ENCODE measurements at places on chromosomes 5 and 9. TPM values are rescaled to one million over a fixed set of nuclear protein-coding genes. Genes with fewer than 3 reads are reported as not detected.

GRCh38 chr9:70410368-70410767 is 4.1 kb downstream of the KLF9 start:
- no peak for DNase-seq

GRCh38 chr5:172597755-172598155 is 43.3 kb upstream of the NEURL1B start:
- no peak for DNase-seq

ZNF474 gene
- polyA plus RNA-seq, result 0.08 TPM

PCDHGA6 gene
- 4.0 TPM for polyA plus RNA-seq

GRCh38 chr5:1926471-1927341 is 44.0 kb upstream of the IRX4 start:
- no peak for DNase-seq

APBB3 gene
- 10.9 TPM for polyA plus RNA-seq

GRCh38 chr9:137117269-137117731 is 2.8 kb upstream of the DPP7 start:
- peak; percentile 66 for DNase-seq

DNA sequence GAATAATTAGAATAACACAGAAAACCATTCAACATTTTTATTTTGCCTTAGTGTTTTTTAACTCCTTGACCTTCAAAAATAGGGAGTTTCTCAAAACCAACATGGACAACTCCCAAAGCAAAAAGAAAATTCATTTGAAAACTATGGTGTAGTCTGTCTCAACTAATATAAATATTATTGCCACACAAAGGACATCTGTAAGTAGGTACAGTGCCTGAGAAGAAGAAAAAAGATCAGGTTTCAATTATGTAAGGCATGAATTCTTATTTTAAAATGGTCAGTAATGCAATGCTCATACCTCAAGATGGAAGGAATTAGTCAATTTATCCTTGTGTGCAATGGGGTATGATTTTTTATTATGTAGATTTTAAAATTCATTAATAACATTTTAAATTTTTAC is 109.6 kb upstream of the CNTLN start:
- DNase-seq, result no peak

BHMT2 gene
- 22.7 TPM for polyA plus RNA-seq

GRCh38 chr5:59095480-59095879 is 512.6 kb downstream of the RAB3C start:
- no peak for DNase-seq

GRCh38 chr5:139146809-139147482 is 51.2 kb downstream of the SIL1 start:
- no peak for DNase-seq

DNA sequence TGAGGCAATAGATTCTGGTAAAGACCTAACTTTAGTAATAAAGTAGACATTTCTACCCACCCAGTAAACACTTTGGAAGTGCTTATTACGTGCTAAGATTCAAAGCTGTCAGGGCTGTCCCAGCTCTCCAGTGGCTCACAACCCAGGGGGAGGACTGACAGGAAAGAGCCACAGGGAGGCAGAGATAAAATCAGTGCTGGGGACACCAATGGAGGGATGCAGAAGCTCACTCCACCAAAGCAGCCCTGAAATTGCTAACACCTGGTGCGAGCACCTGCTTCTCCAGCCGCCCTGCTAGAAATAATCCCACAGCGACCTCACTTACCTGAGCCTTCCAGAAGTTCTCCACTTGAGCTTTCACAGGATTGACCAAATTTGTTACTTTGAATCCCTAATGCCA is 501.0 kb downstream of the BNC2 start:
- DNase-seq, result no peak

SHC3 gene
- polyA plus RNA-seq, result not detected

DNA sequence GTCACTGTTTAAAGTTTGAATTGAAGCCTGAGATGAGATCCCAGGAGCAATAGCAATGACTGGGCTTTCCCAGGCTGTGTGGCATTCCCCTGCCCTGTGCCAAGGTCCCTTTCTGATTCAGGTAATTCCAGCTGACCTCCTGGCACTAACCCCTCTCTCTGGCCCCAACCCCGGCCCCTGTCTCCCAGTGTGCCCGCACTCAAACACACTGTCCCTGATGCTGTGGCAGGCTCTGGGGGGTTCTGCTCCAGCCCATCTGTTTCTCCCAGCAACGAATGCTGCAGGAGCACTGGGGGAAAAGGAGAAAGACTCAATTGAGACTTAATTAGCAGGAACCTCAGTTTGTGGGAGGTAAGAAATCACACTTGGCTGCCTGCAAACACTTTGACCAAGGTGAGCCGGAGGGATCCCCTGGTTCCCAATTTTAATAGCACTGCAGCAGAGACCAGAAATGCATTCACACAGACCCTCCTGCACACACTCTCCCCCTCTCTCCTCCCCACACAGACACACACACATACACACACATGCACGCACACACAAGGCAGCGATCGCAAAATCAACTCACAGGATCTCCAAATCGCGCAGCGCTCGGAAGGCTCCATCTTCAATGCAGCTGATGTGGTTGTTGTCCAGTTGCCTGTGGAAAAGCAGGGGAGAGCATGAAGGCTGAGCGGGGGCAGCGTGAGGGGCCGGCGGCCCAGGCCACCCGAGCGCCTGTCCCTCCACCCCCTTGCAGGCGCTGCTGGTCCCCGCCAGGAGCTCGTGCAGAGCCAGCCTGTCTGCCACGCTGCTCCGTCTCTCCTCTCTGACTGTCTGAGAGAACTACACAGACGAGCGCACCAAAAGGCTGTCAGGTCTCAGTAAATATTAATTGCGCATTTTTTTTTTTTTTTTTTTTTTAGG is 265.1 kb upstream of the PANK3 start:
- DNase-seq, result no peak

PPP3R2 gene
- polyA plus RNA-seq, result not detected

DNA sequence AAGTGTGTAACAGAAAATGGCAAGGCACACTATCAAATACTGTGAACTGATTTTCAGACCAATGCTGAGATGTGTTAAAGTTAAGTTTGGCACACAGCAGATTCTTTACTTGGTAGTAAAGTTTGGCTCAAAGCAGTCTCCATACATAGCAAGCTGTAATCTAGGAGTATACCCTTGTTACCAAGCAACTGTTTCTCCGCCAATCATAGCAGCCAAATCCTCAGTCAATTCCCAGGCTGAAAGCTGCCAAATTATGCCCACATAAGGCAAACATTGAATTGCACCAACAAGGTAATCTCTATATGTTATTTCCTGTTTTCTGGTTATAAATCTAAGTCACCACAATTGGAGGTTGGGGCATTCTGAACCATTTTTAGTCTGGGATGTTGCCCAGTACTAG is 345.7 kb downstream of the DEPDC1B start:
- DNase-seq, result no peak

TMEM252 gene
- polyA plus RNA-seq, result not detected

DNA sequence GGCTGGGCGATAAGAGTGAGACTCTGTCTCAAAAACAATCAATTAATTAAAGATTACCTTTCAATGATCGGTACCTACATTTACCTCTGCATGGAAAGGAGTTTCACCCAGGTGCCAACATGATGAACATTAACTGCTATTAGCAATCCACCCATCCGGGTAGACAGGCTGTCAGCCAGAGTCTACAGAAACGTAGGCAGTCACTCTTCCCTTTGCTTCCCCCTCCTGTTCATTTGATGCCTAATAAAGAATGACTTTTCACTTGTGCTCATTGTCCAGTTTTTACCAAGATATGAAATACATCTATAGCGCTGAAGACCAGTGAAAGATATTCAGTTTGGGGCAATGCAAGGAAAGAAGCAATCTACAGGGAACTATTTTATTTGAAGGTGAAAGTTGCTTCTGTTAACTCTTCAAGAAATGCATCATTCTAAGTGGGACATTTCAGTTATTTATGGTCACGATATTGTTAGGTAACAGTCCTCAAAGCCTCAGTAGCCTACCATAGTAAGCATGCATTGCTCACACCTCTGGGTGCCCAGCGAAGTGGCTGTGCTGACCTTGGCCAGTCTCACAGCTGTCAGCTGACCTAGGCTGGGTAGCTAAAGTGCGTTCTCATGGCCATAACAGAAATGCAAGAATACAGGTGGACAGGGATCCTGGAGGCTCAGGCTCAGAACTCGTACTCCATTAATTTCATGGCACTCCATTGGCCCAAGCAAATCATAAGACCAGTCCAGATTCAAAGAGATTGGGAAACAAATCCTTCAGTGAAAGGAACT is 87.2 kb upstream of the DMRT1 start:
- no peak for DNase-seq

TLR4 gene
- 17.9 TPM for polyA plus RNA-seq

RNF183 gene
- not detected for polyA plus RNA-seq

- DNase-seq, result no peak
Measured at GRCh38 chr5:113463032-113463431, 25.2 kb downstream of the MCC start.

DNA sequence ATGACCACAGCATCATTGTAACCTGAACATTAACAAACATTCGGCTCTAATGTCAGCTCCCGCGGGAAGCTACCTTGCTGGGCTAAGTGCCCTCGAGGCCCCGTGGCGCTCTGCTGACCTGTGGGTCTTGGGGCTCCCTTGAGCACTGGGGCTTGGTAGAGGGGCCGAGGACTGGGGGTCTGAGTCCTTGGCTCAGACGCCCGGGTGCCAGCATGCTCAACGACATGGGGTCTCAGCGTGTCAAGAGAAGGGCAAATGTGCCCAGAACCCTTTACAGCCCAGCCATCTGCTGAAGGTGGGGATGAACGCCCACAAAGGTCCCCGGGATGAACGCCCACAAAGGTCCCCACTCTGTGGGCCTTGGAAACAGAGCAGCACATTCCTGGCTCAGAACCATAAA is 39.7 kb upstream of the SARDH start:
- DNase-seq, result peak; percentile 35

- DNase-seq, result peak; percentile 52
Measured at GRCh38 chr9:134670851-134671281, 29.3 kb downstream of the COL5A1 start.

UBE2QL1 gene
- 0.43 TPM for polyA plus RNA-seq

GPR150 gene
- polyA plus RNA-seq, result not detected

CCDC180 gene
- polyA plus RNA-seq, result 5.2 TPM

DNA sequence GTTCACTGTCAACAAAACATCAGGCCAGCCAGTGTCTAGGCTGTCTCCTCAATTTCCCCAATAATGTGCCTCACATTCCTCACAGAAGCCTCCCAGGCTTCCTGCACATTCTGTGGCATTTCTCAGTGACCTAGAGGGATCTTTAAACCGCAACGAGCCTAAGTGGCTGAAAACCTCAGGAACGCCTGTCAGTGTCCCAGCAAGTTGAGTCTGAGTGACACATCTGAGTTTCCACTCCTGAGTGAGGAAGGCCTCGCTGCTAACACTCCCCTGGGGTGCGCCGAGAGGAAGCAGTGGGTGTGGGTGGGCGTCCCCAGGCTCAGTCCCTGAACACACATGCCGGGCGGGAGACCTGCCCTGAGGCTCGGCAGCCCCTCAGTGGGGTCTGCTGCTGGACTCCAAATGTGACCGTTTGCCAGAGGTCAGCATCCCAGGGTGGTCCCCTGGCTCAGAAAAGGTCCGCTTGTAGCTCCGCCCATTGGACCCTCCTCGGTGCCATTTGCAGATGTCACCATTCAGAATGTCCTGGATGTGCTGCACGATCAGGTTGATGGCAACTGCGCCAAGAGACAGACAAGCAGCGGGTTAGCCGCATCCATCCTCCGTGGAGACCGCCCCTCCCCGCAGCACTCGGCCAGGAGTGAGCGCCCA is 6.3 kb downstream of the UCK1 start:
- no peak for DNase-seq

BNC2 gene
- polyA plus RNA-seq, result 0.36 TPM

PCDHGB3 gene
- polyA plus RNA-seq, result 0.82 TPM

DNA sequence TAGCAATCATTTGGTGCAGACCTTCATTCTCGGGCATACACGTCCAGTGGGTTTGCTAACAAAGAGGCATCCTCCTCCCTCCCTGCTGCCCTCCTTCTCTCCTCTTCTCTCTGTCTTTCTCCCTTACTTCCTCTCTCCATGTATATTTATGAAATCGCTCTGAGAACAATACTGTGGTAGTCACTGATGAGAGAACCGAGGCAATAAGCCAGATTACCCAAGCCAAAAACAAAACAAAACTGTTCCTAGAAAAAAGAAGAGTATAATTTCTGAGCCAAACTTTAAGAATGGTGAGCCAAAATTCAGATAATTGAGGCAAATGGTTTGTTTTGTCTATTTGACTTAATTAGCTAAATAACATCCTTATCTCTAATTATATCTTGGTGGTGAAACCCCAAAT is 15.8 kb upstream of the HMHB1 start:
- DNase-seq, result no peak

DNA sequence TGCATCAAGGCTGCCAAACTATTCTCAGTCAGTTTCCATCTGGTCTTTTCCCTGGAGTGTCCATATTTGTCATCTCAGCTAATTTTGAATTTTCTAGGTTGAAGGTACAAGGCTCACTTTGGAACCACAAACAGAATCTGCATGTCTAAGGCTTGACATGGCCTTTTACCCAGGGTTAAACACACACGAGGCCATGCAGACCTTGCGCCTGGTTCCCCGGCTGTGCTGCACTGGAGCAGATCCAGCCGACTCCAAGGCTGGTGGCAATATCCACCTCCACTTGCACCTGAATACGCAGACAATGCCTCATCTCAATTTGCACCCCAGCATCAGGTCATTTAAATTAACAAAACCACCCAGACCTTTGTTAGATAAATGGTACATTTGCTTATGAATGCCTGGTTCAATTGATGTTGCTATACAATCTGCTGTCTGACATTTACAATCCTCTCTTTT is 276.2 kb downstream of the HSPA4 start:
- no peak for DNase-seq

DNA sequence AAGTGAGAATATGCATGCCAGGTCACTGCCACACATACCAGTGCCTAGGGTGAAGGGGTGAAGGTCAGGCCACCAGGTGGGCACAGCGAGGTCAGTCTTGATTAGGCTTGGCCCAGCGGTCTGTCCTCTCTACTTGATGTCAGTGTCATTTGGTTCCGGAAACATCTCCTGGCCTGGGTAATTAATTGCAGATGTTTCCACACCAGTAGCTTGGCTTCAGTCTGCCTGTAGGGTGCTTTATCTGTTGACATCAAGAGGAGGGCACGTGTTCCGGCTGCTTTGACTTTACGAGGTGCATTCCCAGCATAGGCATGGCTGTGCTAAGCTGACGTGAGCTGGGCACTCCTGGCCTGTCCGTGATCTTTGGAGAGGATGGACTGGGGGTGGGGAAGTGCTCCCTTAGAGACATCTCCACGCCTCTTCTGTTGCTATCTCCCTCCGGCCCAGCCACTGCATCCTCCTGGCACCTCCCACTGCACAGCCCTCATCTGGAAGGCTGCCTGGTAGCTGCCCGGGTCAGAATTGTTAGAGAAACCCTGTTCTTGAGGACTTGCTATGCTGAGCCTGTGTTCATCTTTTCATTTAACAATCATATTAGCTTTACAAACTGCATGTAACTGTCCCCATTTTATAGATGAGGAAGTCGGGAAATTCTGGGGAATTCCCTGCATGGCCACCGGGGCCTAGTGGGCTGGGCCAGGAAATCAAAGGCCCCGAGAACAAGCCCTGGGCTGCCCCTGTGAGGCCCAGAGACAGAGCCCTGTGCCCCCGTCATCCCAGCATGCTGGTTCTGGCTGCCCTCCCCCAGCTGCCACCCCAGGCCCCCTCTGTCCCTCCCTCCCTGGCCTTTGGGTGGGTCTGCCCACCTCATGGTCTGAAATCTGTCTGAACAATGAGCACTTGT is 29.1 kb downstream of the JADE2 start:
- DNase-seq, result no peak

GRCh38 chr9:86202338-86202882 is 57.0 kb downstream of the C9orf153 start:
- DNase-seq, result no peak

FCN2 gene
- polyA plus RNA-seq, result not detected

ZDHHC12 gene
- polyA plus RNA-seq, result 21.3 TPM

Measured in aorta (tissue), 5 donors.